ENCODE measurements at places on chromosomes 12 and 14. TPM values are rescaled to one million over a fixed set of nuclear protein-coding genes. Genes with fewer than 3 reads are reported as not detected.

GRCh38 chr14:93535537-93535936 lies 104.8 kb downstream of the UNC79 start:
- no peak for DNase-seq

GRCh38 chr12:13258197-13258596 lies 61.7 kb downstream of the EMP1 start:
- no peak for DNase-seq

DNA sequence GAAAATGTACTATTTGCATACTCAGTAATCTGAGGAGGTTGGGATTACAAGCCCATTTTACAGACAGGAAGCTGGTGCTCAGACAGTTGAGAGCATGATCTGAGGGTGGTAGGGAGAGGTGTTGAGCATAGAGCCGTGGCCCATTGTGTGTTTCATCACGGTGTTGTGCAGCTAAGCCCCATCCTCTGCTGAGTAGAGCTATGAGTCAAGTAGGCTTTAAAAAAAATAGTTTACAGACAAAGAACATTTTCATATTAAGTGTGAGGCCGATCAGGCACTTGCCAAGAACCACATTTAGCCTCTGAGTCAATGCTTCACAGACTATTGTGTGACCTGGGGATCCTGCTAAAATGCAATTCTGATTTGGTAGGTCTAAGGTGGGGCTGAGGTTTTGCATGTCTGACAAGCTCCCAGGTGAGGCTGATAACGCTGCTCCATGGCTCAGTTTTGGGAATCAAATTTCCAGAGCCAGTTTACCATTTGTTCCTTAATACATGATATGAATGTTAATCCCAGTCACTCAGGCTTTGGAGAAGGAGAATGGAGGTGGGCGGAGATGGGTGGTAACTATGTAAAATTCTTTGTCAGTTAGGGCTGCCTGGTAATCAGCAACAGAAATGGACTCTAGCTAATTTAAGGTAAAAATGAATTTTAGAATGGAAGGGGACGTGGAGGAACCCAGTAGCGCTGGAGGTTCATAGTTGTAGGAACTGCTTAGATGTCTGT lies 22.2 kb downstream of the ZNF664 start:
- no peak for DNase-seq

DNA sequence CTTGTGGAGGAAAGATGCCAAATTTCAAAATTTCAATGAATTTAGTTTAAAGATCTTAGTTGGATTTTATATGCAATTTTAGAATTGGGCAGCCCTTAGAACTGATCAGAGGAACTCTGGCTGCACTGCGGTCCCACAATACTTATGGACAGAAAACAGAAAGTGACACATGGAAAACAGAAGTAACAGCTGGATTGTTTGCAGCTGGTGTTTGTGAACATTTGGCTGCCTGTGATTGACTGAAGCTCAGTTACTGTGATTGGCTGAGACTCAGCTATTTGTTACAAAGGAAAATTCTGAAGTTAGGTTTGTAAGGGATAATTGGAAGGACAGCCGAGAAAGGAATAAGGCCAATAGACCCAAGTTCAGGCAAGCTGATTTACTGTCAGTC lies 10.0 kb upstream of the KRT86 start:
- no peak for DNase-seq

GRCh38 chr14:104054222-104054905 lies 31.1 kb upstream of the ASPG start:
- DNase-seq: no peak

DNA sequence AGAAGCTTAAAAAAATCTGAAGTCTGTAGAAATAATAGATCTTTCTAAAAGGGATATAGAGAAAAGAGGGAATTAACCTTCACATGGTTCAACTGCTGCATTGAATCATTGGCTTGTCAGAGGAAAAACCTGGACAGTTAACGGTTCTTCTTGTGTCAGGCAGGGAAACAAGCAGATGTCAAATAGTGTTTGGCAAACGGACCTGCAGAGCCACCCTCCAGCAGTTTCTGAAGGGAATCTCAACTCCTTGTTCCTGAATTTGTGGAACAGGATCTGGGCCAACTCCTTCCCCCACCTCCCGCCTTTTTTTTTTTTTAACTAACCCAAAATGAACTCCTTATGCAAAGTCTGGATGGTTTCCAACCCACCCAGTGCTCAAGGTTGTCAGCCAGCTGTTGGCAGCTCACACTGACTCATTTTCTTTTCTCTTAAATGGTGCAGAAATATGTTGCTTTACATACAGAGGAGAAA lies 187.3 kb downstream of the CAND1 start:
- peak; percentile 31 for DNase-seq

DNA sequence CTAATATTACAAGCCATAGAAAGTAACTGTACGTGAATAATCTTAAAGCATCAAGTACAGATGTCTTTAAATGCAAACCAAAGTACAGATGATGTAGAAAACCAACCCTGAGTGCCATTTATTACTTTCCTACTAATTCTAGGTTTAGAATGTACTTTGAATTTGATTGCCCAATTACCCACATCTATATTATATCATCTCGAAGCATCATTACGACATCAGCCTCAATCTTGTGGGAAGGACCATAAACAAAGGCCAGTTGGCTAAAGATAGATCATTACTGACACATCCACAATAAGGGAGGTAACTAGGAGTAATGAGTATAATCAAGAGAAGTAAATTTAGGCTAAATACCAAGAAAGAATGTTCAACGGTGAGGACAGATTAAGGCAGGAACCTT lies 478.9 kb downstream of the BCAT1 start:
- DNase-seq: no peak

- DNase-seq: no peak
These were observed 652.1 kb downstream of the NOVA1 start for GRCh38 chr14:25945746-25946145.

The JPH4 gene
- 3.6 TPM for total RNA-seq
